Stimulated activated naive CD4-positive, alpha-beta T cell (primary cell): ENCODE measurements at places on chromosomes 12 and 14.

GRCh38 chr12:92995258-92995903 is 66.3 kb upstream of the EEA1 start:
- no peak for DNase-seq

GRCh38 chr14:34711169-34711568 is 3.2 kb downstream of the CFL2 start:
- DNase-seq: no peak

GRCh38 chr12:30970559-30971197 is 44.1 kb downstream of the TSPAN11 start:
- DNase-seq: no peak

DNA sequence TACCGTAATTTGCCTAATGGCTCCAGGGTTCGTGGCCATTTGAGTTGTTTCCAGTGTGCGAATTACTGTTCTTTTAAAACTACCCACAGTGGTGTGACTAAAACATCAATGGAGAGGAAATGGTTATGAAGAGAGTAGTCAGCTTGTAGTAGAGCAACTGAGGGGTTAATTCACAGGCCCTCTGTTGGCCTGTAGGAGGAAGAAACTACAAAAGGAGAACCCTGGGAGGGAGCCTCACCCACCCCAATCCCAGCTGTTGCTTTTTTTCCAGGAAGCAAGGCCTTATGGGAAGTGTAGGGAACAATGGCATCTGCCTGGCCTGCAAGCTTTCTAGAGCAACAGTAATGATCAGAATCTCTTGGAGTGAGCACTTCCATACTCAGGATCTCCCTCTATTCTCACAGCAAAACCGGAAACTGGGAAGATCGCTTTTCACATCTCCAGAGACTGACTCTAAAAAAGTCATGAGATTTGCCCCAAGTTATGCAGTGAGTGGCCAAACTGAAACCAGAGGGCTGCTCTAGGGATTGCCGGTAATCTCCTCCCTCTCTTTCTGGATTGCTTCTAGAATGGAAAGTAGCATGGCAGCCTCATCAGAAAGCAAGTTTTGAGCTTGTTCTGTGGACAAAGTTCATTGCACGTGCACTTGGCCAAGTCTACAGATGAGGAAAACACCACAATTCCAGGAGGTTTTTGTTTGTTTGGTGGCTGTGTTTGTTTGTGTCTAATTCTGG is 125.3 kb upstream of the PWP1 start:
- no peak for DNase-seq

DNA sequence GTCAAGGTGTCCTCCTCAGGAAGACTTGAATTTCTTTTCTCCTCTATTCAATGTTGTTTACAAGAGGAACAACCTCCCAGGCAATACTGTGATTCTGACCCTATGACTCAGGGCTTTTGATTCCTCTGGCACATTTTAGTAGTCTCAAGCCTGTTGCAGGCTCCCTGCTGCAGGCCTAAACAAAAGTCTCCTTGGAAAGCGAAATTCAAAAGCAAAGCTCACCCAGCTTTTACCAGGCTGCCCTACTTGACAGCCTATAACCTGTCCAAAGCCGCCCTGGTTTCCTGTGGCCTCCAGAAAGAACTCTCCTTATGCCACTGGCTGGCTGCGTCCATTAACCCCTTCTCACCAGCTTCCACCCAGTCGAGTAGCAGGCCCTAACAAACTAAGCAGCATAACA is 11.6 kb downstream of the FGD6 start:
- no peak for DNase-seq

DNA sequence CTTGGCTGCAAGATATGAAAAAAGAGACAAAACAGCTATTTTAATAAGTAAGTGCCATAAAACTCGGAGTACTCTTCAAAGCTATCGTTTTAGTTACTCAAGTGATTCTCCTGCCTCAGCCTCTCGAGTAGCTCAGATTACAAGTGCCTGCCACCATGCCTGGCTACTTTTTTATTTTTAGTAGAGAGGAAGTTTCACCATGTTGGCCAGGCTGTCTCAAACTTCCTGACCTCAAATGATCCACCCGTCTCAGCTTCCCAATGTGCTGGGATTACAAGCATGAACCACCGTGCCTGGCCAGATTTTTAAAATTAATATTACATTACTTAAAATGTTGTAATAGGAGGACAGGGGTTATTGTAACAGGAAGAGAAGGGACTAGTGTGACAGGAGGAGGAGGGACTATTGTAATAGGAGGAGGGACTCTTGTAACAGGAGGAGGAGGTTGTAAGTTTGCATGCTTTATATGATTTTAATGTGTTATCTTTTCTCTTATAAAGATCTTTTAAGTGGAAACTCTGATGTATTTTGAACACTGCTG is 61.3 kb downstream of the KITLG start:
- no peak for DNase-seq

DNA sequence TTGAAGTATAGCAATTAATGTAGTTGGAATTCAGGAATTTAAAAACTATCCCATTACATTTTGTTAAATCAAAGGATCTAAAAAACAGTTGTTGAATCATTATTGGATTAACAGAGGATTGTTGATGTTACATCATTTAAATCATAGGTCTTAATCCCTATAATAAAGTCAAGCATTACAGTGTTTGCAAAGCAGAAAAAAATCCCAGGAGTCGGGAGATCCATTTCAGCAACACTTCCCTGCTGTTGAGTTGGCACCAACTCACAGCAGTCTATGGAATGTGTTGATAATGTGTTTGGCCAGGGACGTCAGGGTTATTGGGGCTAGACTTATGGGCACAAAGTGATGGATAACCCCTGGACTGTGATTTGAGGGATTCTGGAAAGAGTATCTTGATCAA is 99.1 kb upstream of the TMTC1 start:
- DNase-seq: no peak

GRCh38 chr12:131471946-131472732 is 238.8 kb upstream of the SFSWAP start:
- no peak for DNase-seq

- DNase-seq: no peak
These were observed 47.7 kb upstream of the ATP2A2 start for GRCh38 chr12:110233212-110233903.

DNA sequence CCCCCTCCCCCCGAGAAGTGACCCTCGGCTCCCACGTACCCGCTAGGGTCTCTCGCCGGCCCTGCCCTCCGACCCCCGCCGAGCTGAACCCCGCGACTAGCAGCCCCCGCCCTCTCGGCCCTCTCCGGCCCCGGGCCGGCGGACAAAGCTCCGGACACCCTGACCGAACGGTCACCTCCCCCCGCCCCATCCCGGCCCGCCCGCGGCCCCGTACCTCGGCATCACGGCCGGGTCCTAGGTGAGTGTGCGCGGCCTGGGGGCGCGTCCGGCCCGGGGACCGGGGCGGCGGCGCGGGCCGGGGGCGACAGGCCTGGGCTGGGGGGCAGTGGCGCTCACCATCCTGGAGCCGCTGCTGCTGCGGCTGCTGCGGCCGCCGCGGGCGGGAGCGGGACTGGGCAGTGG is at the start of gene FIGNL2:
FIGNL2 (minus strand) TSS at position 393 of the 402 bp plus-strand sequence. CDS start 26,305 bp downstream, outside the sequence.
- DNase-seq: no peak

- DNase-seq: no peak
These were observed 28.3 kb downstream of the TRIM9 start for GRCh38 chr14:51066576-51066975.

- no peak for DNase-seq
These were observed 122.4 kb upstream of the DYRK2 start for GRCh38 chr12:67526129-67526528.

DNA sequence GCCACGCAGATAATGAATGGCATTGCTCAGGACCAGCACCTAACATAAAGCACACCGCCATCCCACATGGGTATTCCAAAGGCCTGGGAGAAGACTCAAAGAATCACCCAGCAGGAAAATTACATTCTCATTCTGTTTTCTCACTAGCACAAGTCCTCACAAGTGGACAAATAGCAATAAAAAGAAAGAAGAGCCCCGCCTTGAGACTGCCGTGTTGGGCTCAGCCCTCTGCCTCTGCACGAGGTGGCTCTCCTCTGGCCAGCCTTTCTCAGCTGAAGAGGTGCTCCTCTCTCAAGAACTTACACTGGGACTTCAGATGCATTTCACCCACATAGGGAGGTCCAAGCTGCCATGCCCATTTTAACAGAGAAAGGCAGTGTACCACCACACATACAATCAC is 207.5 kb downstream of the SPTSSA start:
- DNase-seq: no peak

DNA sequence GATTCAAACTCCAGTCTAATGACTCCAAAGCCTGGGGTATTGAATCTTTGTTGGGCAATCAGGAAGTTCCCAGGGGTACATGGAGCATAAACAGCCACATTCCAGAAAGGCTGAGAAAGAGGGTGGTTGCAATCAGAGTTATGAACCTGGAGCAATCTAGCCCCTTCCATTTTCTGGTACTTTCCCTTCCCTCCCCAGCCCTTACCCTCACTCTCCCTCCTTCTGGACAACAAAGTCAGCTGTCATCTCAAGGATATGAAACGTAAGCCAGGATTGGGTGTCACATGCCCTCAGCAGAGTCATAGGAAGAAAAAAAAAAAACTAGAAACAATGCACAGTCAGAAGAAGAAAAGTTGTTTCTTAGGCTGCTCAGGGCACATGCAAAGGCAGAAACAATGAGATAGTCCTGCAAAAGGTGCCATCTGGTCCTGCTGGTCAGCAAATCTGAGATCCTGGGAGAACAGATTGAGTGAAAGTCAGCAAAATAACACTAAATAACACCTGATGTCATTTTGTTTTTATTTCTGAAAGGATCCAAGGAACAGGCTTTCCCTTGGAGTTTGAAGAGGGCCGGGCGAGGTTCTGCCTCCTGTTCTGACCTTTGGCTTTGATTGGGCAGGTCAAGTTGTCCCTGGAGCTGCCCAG is 27.1 kb downstream of the TMEM229B start:
- DNase-seq: no peak

- DNase-seq: no peak
These were observed 31.2 kb downstream of the RHOF start for GRCh38 chr12:121762269-121762668.

GRCh38 chr12:1796515-1797010 is 23.8 kb upstream of the LRTM2 start:
- no peak for DNase-seq

GRCh38 chr14:86038387-86039042 is 508.6 kb downstream of the FLRT2 start:
- no peak for DNase-seq

DNA sequence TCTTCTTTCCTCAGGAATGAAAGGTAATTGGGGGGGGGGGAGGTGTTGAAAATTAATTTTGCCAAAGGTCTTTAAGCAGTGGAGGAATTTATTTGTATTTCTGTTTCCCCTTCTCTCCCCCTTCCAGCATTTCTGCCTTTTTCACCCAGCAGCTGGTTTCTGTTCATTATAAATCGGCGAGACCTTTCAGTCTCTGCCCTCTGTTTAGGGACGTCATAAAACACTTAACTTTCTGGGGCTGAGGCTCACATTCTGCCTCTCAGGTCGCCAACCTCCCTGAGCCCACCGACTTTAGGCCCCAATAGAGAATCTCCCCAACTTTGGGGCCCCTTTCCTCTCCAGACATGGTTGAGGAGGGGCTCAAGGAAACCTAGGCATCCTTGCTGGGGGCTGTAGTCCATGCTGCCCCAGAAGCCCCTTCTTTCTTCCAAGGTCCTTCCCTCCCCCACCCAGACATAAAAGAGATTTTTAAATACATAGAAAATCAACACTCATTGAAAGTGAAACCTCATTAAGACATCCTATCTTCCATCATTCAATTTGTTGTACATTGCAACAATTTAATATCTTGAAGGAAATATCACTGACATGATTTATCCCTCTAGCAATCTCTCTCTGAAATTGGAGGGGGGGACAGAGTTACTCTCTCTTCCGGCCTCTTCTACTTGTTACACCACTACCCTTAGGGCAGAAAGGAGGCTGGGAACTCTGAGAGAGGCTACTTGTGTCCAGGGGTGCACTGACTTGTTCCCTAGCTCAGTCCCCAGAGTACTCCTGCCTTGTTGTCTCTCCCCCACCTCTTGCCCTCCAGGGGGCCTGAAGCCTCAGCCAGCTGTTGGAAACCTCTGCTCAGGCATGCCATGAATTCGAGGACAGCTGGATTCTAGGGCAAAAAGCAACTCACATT is 2.5 kb upstream of the HOXC6 start:
- no peak for DNase-seq

DNA sequence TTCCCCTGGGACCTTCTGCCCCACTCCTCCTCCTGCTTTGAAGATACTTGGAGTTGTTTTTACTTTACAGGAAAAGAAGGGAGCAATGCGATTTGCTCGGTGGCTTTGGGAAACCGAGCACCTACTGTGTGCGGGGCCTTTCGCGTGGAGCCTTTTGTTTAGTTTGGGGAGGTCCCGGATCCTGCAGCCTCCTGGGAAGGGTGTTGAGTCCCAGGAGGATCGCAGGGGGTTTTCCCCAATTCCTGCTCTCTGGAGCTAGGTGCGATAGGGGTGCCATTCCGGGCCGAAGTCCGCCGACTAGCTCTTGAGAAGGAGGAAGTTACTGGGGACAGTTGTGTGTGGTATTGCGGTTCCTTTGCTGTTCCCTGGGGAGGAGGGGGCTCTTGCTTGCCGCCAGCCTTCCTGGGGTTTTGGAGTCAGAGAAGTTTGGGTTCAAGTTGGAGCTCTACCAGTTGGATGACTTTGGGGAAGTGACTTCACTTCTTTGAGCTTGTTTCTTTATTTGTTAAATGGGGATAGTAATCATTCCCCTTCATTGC is 1.1 kb downstream of the BRI3BP start:
- DNase-seq: no peak

DNA sequence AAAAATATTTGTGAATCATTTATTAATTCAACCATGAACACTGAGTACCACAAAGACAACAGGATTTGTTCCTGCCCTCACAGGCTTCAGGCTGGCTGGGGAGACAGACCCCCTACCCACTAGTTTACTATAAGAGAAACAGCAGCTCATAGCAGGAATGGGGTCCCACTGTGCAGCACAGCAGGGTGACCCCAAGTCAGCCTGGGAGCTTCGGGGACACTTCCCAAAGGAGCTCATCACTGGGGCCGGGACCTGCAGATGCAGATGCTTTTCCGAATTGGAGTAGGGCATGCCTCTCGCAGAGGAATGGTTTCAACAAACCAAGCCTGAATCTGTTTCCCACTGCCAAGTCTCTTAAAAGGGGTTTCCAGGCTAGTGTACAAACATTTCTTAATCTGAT is 176.2 kb upstream of the PWP1 start:
- no peak for DNase-seq

- DNase-seq: no peak
These were observed 37.1 kb downstream of the TBX5 start for GRCh38 chr12:114368685-114369452.

DNA sequence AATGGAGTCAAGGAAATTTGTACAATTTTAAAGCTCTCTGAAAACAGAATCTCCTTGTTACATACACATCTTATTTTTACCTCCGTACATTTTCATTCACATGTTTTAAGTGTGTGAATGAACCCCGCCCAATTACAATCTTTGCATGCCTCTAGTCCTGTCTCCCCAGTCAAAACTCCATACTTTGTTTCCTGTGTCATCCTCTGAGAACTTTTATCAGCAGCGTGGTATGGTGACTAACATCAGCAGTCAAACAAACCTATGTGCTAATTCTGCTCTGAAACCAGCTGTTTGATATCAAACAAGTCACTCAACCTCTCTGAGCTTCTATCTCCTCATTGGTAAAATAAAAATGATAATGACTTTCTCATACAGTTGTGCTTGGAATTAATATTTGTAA is 15.8 kb upstream of the ERGIC2 start:
- DNase-seq: no peak

- no peak for DNase-seq
These were observed 101.0 kb upstream of the PWP1 start for GRCh38 chr12:107584563-107584962.

- no peak for DNase-seq
These were observed 46.3 kb downstream of the PPHLN1 start for GRCh38 chr12:42372154-42372791.

- no peak for DNase-seq
These were observed 265.6 kb downstream of the AACS start for GRCh38 chr12:125330645-125331341.

- no peak for DNase-seq
These were observed 82.7 kb downstream of the C14orf132 start for GRCh38 chr14:96121660-96122395.
